Mucosa of gallbladder (tissue), 1 donor: ENCODE measurements at places on chromosomes 3 and 15. TPM values are rescaled to one million over a fixed set of nuclear protein-coding genes. Genes with fewer than 3 reads are reported as not detected.

GRCh38 chr3:17584066-17584465 is 158.4 kb downstream of the TBC1D5 start:
- no peak for DNase-seq

DNA sequence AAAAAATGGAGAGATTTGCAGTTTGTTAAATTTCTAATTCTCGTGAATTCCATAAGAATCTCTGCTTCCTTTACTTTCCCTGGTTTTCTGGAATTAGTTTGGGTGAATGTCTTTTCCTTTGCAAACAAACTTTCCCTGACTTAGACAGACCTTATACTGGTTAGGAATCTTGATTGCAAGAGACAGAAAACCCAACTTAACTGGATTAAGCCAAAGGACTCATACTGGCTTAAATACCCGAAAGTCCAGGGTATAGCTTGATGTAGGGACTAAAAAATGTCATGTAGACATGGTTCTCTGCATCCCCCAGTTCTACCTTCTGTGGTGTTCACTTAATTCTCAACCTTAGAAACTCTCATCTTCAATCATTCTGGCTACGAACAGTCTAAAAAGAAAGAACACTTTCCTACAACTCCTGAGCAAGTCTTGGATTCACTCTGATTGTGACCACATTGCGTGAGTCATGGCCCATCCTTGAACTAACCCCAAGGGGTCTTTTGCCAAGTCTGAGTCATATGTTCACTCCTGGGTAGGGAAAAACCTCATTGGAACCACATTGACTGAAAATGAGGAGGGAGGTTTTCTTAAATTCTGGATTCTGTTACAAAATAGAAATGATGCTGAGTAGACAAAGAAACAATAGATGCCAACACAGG is 136.0 kb upstream of the DAZL start:
- no peak for DNase-seq

DNA sequence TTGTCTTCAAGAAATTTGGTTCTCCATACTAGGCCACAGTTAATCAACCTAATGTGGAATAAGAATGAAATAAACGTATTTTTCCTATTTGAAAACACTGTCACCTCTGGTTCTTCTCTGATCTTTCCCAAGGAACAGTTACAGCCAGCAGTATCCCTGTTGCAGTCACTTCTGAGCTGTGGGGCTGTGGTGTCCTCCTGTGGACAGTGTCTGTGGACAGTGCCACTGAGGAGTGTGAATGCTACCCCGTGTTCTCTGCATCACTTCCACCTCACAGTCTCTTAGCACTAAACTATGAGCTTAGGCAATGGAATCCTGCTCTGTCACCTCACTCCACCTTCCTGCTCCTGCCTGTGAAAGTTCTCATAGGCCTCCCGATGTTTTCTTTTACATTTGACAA is 817.5 kb downstream of the VGLL3 start:
- DNase-seq, result no peak

The CD200 gene
- 10.5 TPM for total RNA-seq

- no peak for DNase-seq
Observed at GRCh38 chr3:49263159-49263889, 13.7 kb downstream of the C3orf62 start.

The SSUH2 gene
- total RNA-seq, result 2.8 TPM

GRCh38 chr3:197309528-197310361 is 11.3 kb upstream of the DLG1 start:
- DNase-seq, result no peak

- no peak for DNase-seq
Observed at GRCh38 chr15:56252386-56252785, 8.7 kb upstream of the RFX7 start.

DNA sequence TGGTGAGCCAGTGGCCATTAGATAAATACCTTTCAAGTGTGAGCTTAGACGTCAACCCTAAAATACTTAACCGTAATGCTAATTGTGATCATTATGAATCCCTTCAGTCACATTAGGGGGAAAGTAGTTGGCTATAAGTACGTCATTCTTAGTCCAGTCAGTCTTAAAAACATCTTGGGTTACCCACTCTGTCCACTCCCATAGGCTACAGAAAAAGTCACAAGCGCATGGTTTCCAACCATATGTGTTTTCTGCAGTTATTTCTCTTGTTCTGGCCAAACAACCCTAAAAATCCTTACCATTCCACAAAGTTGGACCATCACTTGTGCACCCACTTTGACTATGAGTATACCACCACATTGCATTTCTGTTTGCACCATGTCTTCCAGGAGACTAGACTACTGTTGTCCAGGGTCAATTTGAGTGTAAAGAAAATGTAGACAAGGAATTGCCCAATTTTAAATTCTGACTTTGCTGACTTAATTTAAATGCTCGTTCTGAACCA is 3.3 kb downstream of the RPL15 start:
- DNase-seq, result no peak

DNA sequence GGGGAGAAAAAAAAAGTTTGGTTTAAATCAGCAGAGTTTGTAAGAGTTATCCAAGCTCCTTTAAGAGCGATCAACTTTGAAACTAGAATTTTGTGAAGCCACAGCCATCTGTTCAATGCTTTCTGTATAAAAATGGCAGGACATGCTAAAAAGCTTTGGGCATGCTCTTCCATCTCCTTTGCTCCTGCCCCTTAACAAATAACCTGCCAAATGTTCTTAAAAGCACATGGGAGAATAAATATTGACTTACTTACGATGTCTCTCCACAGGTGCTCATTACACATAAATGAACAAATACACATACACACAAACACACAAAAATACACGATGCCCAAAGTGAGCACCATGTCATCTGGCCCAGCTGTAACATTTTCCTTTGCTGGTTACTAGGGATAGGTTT is 211.8 kb upstream of the DPH6 start:
- DNase-seq, result no peak

DNA sequence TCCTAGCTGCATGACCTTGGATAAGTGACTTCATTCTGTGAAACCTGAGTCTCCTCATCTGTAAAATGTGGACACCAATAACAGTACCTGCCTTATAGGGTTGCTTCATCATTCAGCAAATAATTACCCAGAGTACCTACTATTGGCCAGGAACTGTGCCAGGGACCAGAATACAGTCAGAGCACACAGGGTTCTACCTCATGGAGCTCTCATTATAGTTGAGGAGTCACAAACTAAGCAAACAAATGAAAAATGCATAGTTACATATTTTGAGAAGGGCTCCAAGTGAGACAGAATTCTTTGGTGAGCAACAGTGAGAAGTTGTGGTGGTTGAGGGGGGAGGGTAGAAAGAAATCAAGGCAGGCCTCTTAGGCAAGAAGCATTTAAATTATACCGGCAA is 308.6 kb upstream of the WNT5A start:
- no peak for DNase-seq

- DNase-seq, result no peak
Observed at GRCh38 chr15:76191539-76192244, 119.6 kb downstream of the ETFA start.

DNA sequence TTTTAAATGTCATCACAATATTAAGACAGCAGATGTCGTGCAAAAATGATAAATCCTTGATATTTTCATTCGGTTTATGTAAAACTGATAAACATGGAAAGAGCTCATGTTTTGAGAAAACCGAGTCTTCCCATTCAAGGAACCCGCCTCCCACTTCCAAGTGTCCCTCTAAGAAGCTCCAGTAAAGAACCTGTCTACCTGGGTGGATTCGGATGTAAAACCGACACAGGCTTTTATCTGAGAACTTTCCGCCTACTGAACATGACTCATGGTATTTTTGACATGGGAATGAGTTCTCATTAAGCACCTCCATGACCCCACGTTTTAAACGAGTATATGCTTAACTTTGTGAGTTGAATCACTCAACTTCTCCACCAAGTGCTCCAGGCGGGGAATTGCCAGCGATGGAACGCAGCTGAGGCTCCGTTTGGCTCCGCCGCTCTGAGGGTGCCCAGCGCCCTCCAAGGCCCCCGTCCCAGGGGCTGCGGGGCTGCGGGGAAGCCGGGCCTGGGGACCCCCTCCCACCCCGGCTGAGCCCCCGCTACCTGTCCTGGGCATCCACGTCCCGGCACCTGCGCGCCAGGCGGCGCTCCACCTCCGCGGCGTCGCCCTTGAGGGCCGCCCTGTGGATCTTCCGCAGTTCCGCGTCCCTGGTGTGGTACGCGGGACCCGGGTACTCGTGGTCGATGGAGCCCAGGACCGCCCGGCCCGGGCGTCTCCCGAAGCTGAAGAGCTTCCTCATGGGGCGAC is 119.9 kb downstream of the LMLN start:
- no peak for DNase-seq
